ENCODE measurements at places on chromosomes 7 and 10.

DNA sequence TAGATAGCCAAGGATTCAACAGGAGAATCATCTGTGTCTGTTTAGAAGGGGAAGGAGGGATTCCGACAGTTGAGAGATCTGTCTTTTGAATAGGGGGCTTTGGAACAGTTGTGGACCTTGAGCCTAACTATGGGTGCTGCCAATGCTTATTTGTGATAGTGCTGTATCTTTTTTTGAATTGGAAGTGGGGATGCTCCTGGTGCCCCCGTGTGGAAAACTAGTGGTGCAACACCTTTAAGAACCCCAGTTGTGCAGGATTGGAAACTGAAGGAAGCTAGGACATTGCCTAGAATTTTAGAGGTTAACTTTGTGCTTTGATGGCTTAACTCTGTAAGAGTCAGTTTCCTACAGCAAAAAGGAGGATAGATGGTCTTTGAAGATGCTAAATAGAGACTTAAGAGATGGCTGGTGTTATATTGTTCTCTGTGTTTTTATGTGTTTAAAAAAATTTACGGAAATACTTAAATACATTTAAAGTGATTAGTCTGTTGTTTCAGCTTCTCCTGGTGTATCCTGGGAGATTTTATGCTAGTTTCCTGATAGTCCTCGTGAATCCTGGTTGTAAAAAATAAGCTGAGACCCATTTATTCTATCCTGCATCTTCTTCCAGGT, 69.3 kb downstream of the AP3M1 start:
- peak; percentile 74 for DNase-seq

- no peak for DNase-seq
Observed at GRCh38 chr7:103120362-103120761, 28.5 kb downstream of the NAPEPLD start.

- no peak for DNase-seq
Observed at GRCh38 chr10:79547973-79548372, 12.2 kb downstream of the SFTPA2 start.

- DNase-seq, result no peak
Observed at GRCh38 chr7:141301544-141301943, 227.7 kb downstream of the TMEM178B start.

GRCh38 chr7:92231-92674, 100.1 kb upstream of the FAM20C start:
- no peak for DNase-seq

DNA sequence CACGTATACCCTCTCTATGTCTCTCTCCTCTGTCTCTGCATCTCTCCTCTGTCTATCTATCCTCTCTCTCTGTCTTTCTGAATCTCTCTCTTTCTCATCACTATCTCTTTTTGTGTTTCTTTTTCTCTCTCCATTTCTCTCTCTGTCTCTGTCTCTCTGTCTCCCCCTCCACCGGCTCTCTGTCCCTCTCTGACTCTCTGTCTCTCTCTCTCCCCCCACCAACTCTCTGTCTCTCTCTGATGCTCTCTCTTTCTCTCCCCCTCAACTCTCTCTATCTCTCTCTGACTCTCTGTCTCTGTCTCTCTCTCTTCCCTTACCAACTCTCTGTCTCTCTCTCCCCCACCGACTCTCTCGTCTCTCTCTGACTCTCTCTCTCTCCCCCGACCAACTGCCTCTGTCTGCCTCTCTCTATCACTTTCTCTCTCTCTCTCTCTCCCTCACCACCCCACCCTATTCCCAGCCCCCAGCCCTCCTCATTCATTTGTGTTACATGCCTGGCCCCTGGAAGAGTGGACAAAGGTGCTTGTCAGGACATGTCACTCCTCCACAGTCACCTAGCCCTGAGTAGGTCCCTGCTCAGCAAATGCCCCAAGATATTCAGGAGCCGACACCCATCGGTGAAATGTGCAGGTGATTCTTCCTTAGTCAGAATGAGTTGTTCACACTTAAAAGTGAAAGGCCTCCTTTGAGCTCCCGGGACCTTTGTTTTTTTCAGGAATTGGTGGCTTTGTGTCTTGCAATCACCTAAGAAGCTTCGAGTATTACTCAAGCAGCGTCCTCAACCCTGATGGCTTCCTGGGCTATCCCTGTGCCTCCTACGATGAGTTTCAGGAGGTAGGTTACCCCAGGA, 13.6 kb downstream of the PNLIPRP2 start:
- DNase-seq, result no peak

DNA sequence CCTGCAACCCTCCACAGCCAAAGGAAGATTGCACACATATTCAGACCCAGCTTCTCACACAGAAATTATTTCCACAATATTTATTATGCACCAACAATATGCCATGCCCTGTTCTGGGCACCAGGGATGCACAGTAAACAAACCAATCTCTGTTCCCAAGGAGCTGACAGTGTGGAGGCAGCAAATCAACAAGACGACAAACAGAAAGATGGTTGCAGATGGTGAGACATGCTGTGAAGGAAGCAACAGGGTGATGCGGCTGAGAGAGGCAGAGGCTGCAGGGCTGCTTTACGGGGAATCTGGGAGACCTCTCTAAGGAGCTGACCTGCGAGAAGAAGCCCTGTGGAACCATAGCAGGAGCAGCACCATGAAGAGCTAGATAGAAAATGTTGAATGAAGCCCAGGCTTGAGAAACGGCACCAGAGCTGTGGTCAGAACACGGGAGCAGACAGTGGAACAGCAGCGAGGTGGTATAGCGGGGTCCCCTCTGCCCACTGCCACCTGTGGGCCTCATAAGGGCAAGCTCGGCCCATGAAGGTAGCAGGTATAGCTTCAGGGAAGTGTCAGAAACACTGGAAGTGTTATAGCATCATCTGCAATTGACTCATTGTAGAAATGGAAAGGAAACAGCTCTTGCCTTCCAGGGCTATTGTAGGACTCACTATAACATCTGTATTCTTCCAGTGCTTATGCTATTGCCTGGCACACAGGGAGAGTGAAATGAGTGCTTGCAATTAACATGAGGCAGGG, 17.4 kb downstream of the RBP3 start:
- DNase-seq, result no peak

- DNase-seq, result no peak
Observed at GRCh38 chr7:22179442-22179879, 177.5 kb downstream of the RAPGEF5 start.

- no peak for DNase-seq
Observed at GRCh38 chr10:29026065-29026797, 262.6 kb upstream of the LYZL1 start.

- no peak for DNase-seq
Observed at GRCh38 chr7:125383324-125383723, 453.7 kb upstream of the POT1 start.

Measured in cardiac fibroblast (primary cell).